ENCODE measurements at places on chromosomes 3 and 15.

DNA sequence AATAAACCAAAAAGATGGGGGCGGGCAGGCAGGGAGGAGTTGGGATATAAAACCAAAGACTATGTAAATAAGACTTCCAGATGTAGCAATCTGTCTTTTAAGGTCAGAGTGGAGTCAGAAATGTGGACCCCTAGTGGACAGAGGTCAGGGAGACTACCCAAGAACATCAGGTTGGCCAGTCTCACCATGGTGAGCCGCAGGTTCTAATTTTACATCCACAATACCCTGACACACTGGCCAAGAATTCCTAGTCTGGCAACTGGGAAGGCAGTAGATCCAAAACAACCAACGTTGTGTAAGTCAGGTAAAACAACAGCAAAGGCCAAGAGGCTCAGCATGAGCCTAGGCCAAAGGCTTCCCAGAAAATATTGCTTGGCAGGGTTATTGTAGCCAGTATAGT is 203.4 kb downstream of the FOXP1 start:
- DNase-seq = no peak

DNA sequence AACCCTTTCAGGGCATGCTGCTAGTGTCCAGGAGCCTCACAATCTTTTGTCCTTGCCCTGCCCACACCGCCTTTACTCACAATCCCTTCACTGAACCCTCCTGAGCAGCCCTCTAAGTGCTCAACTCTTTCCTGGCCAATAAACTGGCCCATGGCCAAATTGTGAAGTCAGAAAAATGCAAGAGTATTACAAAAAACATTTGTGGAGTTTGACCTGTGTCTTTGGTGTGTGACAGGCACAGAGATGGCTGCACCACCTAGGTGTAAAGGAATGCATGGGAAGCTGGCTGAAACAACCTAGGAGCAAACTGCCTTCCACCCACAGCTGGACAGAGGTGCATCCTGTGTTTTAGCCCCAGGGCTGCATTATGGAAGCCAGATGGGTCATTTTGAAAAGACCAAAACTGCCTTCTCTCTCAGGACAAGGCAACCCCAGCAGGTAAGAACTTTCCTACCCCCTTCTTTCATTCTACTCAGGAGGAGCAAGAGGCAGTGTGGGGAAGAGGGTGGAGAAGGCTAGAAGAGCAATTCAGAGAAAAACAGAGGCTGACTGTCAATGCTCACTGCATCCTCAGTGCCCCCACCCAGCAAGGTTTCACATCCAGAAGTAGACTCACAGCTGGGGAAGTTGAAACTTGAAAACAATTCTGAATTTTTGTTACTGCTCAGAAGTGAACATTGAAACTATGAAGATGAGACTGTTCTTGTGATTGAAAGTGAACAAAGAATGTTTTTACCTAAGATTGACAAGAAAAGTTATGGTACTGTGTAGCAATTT is 78.6 kb downstream of the TRIM42 start:
- DNase-seq = no peak

GRCh38 chr3:147425388-147425850 is 16.3 kb downstream of the ZIC1 start:
- no peak for DNase-seq

- no peak for DNase-seq
These were observed 724.7 kb upstream of the ZNF385D start for GRCh38 chr3:22475665-22476240.

DNA sequence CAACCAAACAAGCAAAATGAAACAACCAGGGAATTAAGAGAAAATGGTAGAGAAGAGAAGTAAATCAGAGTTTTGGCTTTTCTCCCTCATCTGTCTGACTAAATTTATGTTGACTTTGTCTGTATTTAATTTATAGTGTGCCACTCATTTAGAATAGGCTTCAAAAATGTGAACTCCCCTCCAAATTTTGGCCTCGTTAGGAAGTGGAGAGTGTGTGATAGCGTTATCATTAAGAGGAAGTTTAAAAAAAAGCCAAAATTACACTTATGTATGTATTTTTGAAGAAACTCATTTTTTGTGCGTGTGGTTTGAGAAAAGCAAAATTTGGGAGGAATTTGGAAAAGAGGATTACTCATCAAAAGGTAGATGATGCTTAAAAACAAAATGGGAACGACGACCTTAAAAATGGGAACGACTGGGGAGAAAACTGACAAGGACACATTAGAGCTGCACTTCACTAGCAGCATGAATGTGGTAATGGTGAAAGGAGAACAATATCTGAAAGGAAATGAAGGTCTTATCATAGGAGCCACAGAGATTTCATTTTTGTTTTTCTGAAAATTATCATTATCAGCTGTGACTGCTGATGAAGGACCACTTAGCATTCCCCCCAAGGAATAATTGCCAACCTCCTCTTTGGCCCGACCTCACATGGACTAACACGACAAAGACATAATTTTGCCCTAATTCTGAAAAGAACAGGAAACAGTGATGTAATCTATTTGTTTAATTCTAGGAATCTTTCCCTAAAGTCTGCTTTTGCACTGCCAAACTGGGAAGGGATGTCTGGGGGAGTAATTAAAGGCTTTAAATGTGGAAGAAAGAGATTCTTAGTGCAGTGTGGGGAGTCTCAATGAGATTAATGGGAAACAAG is 163.2 kb upstream of the P2RY1 start:
- no peak for DNase-seq

DNA sequence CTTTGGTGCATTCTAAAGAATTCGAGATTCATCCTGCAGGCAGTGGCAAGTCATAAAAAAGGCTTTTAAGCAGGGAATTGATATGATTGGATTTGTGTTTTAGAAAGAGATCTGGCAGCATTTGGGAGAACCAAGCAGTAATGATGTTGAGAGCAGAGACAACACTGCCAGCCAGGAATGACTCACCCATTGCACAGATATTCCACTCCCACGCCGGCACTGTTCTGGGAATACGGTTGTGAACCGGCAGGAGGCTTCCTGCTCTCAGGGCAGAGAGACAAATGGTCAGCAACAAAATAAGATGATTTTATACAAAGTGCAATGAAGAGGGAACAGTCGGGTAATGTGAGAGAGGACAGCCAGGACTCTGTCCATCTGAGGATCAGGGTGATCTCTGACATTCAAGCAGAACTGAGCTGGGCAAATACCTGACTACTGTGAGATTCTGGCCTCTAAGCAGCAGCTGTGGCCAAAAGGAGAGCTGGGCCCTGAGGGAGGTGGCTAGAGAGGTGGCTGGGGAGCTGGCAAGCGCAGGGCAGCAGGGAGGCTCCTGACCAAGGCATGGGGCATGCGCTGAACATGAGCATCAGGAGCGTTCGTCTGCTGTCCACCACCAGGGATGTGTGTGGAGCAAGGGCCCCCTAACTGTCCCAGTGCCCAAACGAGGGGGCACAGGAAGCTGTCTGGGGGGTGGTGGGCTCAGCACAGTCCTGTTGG is 56.1 kb upstream of the PLXNA1 start:
- DNase-seq = no peak

DNA sequence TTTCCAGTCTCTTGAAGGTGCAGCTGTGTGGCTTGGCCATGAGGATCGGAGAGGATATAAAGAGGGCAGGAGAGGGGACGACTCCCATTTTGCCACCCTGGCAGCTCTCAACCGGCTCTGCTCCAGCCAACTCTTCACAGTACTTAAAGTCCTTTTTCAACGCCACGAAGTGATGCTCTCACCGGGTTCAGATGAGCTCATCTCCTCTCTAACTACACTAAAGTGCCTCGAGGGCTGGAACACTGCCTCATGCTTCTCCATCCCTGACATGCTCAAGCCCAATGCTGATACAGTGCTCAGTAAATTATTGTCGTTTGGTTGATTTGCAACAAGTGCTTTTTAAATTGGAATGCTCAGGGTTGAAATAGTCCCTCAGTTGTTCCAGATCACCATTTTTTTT is 97.8 kb downstream of the GTPBP8 start:
- no peak for DNase-seq

- no peak for DNase-seq
These were observed 57.6 kb downstream of the CLDN11 start for GRCh38 chr3:170476291-170476690.

GRCh38 chr15:28989239-28989830 is 103.6 kb downstream of the APBA2 start:
- no peak for DNase-seq

DNA sequence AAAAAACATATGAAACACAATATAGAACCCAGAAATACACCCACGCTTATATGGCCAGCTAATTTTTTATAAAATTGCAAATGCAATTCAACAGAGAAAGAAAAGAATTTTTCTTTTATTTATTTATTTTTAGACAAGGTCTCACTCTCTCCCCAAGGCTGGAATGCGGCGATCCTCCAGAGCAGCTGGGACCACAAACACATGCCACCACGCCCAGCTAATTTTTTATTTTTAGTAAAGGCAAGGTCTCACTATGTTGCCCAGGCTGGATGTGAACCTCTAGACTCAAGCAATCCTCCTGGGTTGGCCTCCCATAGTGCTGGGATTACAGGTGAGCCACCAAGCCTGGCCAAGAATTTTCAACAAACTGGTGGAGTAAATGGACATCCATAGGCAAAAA is 117.9 kb downstream of the SCAPER start:
- DNase-seq = no peak

DNA sequence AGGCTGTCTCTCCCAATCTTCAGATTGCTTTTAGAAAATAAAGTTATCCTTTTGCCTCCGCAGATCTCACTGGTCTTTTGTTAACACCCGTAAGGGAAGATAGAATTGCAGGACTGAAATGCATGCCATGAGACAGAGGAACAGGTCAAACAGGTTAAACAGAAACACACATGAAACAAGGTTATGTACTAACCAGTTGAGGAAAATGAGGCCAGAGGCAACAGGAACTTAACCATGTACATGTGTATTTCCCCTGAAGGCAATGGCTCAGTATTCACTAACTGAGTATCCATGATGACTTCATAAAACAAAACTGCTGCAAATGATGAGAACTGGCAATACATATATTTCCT is 169.1 kb upstream of the NSMCE3 start:
- no peak for DNase-seq

DNA sequence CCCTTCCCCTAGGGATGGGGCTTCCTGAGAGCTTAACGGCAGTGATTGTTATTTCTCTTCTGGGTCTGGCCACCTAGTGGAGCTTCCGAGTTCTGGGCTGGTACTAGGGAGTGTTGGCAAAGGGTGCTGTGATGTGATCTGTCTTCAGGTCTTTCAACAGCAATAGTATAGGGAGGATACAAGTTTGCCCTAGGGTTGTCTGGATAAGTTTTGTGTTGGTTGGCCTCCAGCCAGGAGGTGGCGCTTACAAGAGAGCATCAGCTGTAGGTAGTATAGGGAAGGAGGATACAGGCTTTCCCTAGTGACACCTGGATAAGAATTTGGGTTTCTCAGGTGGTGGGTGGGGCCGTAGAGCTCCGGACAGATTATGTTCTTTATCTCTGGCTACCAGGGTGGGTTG is 19.2 kb upstream of the CPOX start:
- no peak for DNase-seq

GRCh38 chr15:26983822-26984221 is 12.8 kb downstream of the GABRG3 start:
- no peak for DNase-seq

- no peak for DNase-seq
These were observed 12.1 kb upstream of the WDR5B start for GRCh38 chr3:122427857-122428471.

GRCh38 chr3:134959516-134959915 is 164.5 kb downstream of the EPHB1 start:
- DNase-seq = no peak

GRCh38 chr3:88984256-88984655 is 123.2 kb upstream of the EPHA3 start:
- DNase-seq = no peak

GRCh38 chr3:31355807-31356206 is 176.9 kb upstream of the STT3B start:
- no peak for DNase-seq

GRCh38 chr3:13268961-13269441 is 151.1 kb downstream of the NUP210 start:
- no peak for DNase-seq

- no peak for DNase-seq
These were observed 268.7 kb downstream of the TBC1D5 start for GRCh38 chr3:17473761-17474160.

DNA sequence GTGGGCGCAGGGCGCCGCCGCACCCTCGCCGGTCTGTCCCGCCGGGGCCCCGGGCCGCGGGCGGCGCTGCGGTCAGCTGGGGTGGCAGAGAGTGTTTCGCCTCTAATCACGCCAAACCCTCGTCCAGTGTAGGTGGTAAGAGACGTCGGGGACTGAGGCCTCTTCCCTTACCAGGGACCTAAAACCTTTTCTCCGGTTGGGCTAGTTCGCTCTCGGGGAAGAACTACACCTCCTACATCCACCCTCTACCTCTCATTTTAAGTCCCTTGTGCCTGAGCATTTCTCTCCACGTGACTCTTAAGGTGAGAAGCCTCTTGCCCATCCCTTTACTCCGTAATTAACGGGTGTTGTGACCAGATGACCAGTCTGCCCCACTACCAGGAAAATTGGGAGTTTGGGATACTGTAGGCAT is 520 bp downstream of the TMEM42 start:
- DNase-seq = no peak

GRCh38 chr3:70890020-70890394 is 577.6 kb upstream of the MDFIC2 start:
- DNase-seq = no peak

DNA sequence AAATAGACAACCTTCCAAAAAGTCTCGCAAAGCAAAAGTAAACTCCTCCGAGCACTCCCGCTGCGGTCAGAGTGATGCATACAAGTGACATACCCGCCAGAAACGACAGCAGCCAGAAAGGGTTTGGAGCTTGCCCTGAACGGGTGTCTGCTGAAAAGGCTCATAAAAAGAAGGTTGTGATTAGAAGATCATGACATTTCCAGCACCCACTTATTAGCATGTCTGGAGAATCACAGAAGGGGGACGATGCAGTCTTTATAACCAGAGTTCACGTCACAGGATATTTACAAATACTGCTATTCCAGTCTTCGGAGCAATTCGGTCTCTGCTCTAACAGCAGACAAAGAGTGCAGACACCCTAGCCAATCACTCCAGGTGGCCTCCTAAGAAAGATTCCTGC is 59.1 kb upstream of the FRMD4B start:
- DNase-seq = no peak

- no peak for DNase-seq
These were observed 70.1 kb upstream of the GUCA1C start for GRCh38 chr3:109023656-109024254.

GRCh38 chr3:120448756-120449155 is 2.0 kb downstream of the FSTL1 start:
- no peak for DNase-seq

- no peak for DNase-seq
These were observed 7.0 kb downstream of the BHLHE40 start for GRCh38 chr3:4986175-4986781.

DNA sequence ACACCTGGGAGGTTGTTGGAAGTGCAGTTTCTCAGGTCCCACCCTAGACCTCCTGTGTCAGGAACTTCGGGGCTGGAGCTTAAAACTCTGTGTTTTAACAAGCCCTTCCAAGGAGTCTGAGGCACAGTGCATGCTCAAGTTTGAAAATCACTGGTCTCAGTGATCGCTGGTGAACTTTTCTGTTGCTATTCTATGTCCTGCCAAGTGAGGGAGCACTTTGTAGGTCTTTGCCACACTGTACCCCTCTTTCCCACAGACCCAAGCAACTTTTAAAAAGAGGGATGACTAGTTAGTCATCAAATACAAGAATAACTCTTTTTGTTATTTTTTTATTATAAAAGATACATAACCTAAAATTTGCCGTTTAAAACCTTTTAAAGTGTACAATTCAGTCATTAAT is 133.7 kb downstream of the AGBL1 start:
- DNase-seq = no peak
